ENCODE measurements at places on chromosomes 2 and 18. TPM values are rescaled to one million over a fixed set of nuclear protein-coding genes. Genes with fewer than 3 reads are reported as not detected.

The PRKAG3 gene
- total RNA-seq, result not detected

The RGPD4 gene
- total RNA-seq, result not detected

The LOXL3 gene
- 10.1 TPM for total RNA-seq

The FAHD2A gene
- 32.8 TPM for total RNA-seq

The FOXI3 gene
- not detected for total RNA-seq

The LYPD6B gene
- not detected for total RNA-seq

The AQP12B gene
- total RNA-seq, result not detected

All from bronchus fibroblast of lung (primary cell).